ENCODE measurements at places on chromosomes 3 and 15.

DNA sequence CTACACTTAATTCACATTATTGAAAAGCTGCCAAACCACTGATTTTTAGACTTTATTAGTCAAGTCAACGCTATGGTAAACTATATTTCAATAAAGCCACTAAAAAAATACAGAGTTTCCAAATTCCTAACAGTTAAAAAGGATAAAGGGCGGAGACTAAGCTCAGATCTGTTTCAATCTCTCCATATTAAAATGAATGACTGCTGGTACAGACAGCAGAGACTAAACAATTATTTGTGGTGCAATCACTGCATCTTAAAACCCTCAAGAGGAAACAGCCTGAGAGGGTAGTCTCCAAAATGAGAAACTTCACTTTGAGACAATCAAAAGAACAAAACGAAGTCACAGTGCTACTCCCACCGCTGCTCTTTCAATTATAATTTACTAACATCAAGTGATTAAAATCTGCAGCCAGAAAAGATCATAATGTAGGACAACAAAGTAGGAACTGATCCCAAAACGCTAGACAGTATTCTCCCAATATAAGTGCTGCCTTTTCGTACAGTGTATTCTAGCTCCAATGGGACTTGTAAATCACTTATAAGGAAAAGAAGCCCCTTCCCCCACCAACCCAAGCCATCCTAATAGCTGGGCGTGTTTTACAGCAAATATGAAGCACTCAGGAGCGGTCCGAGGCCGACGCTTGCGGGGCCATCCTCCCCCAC, 1.2 kb downstream of the UBP1 start:
- DNase-seq, result no peak

GRCh38 chr3:19947549-19948225, 790 bp downstream of the RAB5A start:
- no peak for DNase-seq

- no peak for DNase-seq
Observed at GRCh38 chr3:122864498-122864897, 69.6 kb downstream of the SLC49A4 start.

GRCh38 chr3:55719508-55719907, 232.4 kb upstream of the WNT5A start:
- DNase-seq, result no peak

GRCh38 chr15:49110158-49110944, 45.0 kb downstream of the COPS2 start:
- no peak for DNase-seq

DNA sequence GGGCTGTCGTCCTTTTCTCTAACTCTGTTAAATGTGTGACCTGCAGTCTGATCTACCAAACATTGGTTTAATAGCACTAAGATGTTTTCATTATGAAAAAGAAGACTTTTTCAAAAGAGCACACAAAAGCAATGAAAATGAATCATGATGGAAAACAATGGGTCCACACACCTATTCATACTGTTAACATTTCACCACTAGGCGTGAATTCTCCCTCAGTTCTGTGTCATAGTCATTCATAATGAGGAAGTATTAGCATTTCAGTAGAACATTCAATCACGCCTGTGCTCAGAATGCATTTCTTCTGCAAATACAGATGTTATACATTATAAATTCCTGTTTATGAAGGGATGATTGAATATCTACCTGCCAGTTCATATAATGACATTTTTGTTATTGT, 35.9 kb downstream of the EIF4E3 start:
- no peak for DNase-seq

DNA sequence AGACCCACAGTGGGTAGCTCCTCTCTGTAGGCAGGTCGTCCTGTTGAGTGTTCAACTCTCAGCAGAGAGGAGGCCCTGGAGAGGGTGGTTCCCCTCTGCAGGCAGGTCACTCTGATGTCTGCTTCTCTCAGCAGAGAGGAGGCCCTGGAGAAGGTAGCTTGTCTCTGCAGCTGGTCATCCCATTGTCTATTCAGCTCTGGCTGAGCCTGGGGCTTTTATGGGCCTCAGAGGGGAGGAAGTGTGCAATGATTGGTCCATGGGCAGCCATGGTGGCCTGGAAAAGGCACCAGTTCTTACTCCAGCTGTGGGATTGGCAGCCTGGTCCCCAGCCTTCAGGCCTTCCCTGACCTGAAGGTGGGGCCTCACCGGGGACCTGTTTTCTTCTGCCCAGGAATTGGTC, 52.9 kb downstream of the PPCDC start:
- DNase-seq, result no peak

- DNase-seq, result no peak
Observed at GRCh38 chr3:37787153-37787867, 74.4 kb upstream of the CTDSPL start.

DNA sequence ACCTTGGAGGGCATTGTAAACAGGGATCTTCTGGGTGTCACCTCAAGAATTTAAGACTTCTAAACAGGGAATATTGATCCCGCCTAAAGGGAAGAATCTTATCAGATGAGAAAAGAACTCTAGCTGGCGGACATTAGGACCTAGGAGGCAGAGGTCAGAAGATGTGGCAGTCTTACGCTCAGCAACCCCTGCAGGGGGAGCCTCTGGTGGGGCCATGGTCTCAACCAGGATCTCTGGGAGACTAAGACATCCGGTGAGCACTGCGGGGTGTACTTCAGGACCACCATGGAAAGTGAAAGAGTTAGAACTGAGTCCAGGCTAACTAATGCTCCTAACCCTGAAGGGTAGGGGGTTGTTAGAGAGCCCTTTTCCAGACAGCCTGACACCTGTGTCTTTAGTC, 295.2 kb downstream of the VGLL3 start:
- DNase-seq, result no peak

DNA sequence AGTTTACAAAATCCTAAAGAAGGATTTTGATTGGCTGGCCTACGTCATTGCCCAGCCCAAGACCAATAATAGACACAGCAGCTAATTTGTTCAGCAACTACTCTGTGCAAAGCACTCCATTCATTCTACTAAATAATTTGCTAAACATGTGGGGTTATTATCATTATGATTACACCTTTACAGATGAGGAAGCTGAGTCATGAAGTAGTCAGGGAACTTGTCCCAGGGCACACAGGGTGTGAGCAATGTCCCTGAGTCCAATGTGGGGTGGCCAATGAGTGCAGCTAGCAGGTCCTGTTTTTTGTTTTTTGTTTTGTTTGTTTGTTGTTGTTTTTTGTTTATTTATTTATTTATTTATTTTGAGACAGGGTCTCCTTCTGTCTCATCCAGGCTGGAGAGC, 183.6 kb downstream of the ABHD5 start:
- no peak for DNase-seq

- DNase-seq, result no peak
Observed at GRCh38 chr3:149566292-149566975, 91.4 kb downstream of the WWTR1 start.

DNA sequence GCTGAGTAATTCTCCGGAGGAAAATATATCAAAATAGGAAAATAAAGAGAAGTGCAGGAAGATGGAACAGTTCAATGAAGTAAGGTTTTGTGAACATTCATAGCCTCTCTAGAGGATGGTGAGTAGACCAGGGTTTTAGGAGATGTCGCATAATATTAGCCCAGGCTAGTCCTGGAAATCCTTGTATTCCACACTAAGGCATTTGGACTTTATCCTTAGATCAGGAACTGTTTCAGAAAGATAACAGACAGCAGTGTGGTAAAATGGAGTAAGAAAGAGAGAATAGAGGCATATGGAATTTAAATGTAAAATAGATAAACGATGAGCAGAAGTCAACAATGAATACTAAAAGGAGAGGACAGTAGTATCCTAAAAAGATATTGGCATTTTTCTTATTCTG, 12.1 kb downstream of the COPB2 start:
- no peak for DNase-seq

DNA sequence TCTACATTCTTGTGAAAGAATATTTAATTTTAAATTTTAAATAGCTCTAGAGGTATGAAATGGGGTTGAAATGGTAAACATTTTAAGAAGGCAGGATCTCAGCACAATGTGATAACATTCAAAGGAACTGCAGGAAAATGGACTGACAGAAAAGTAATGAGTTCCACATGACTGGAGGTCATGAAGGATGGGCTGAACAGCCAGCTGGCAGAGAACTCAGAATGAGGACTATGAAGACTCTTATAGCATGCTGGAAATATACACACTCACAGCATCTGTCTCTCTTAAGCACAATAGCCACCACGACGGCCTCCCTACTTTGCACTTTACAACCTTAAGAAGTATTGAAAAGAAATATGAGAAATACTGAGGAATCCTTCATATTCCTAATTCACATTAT, 94.7 kb downstream of the TNIK start:
- no peak for DNase-seq

- DNase-seq, result no peak
Observed at GRCh38 chr3:63808633-63809032, 10.5 kb upstream of the C3orf49 start.

GRCh38 chr3:136949708-136950107, 8.1 kb upstream of the IL20RB start:
- DNase-seq, result no peak

GRCh38 chr3:178518660-178519396, 17.4 kb upstream of the KCNMB2 start:
- no peak for DNase-seq

GRCh38 chr3:133361435-133361834, 38.4 kb upstream of the BFSP2 start:
- no peak for DNase-seq

- DNase-seq, result no peak
Observed at GRCh38 chr3:176428552-176428951, 768.7 kb downstream of the TBL1XR1 start.

DNA sequence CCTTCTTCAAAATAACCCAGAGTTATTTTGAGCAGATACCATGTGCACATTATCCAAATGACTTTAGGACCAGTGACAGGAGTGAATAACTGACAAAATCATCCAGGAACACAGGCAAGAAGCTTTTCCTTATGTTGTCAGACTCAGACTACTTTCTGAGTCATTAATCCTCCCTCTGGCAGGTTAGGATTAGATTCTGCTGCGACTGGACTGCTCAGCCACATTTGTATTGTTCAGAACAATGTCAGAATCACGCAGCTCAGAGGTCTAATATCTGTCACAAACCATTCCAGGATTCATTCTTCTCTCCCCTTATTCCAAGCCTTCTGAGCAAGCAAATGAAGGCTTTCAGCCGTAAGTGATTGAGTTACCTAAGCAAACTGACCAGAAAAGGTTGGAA, 34.8 kb upstream of the FAM174B start:
- no peak for DNase-seq

DNA sequence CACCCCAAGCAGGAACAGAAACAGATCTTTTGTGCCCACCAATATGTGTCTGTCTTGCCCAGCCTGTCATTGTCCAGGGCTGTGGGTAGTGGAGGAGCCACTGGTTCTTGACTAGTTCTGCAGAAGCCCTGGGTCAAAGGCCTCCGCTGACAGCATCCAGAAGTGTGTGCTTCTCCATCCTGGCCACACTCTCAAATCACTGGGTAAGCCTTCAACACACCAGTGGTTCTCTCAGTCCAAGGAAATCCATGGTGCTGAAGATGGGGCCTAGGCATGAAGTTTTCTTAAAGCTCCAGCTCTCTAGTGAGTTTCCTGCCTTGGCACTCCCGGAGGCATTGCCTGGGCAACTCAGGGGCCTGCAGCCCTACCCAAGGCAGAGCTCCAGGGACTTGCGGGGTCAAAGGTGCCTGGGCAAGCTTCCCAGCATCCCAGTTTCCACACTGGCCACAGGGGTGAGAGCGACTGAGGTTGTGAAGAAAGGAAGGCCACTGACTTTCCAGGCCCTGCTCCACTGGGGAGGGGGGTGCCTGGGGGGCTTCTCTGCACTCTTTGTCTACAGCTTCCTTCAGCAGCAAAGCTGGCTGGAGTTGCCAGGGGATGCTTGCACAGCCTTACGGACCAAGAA, 37.9 kb upstream of the RPL32 start:
- DNase-seq, result no peak

DNA sequence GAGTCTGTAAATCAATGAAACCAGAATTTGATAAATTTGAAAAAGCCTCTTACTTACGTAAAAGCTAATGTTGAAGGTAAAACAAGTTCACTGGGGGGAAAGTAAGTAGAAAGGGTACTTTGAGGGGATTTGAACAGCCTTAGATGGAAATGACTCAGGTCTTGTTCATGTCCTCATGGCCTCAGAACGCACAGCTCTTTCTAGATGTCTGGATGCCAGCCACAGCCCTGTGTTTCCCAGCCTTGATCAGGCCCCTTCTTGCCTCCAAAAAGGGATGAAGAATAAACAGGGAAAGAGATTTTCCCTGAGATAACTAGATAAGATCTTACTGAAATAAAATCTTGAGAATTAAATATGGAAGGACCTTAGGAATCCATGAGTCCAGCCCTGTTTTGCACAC, 237.1 kb upstream of the GOLGA6L4 start:
- no peak for DNase-seq

DNA sequence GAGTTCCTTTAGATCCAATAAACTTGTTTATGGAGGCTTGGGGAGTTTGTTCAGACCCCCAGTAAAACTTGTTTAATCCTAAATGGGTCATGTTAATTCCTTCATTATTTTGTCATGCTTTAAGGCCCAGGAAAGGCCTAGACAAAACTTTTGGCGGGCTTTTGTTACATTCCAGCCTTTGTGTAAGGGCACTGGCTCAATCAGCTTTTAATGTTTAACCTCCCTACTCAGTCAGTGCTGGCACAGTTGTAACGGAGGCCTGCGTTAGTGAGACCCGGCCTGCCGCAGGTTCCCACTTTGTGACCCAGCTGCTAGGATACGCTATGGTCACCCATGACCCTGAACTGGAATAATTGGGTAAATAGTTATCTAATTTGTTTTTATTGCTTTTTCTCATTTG, 59.2 kb downstream of the OXSM start:
- no peak for DNase-seq

DNA sequence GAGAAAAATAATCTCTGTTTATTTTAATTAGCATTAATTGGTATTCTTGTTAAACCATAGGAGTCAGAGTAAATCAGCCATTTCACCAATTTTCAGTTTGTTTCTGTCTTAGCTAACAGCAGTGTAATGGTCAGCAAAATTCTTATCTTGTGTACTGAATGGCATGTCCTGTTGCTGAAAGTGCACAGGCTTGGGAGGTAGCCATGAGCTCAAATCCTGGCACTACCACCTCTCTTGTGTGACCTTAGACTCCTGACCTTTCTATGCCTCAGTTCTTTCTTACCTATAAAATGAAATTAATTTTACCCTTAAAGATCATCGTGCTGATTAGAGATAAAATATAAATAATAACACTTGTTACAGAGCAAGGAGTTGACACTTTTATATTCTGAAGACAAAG, 35.8 kb downstream of the MLH1 start:
- DNase-seq, result no peak

- no peak for DNase-seq
Observed at GRCh38 chr3:9909221-9910013, 6.8 kb downstream of the IL17RE start.

- no peak for DNase-seq
Observed at GRCh38 chr3:153087595-153088566, 74.1 kb upstream of the RAP2B start.

Data from stimulated activated CD8-positive, alpha-beta memory T cell treated with anti-CD3 and anti-CD28 coated beads, Interleukin-7, amount 100 ng/mL, for 1 hour (primary cell).